ENCODE measurements at places on chromosomes 7 and 10.

GRCh38 chr10:113858541-113858940 is 4.1 kb downstream of the NHLRC2 start:
- DNase-seq: peak; percentile 33

DNA sequence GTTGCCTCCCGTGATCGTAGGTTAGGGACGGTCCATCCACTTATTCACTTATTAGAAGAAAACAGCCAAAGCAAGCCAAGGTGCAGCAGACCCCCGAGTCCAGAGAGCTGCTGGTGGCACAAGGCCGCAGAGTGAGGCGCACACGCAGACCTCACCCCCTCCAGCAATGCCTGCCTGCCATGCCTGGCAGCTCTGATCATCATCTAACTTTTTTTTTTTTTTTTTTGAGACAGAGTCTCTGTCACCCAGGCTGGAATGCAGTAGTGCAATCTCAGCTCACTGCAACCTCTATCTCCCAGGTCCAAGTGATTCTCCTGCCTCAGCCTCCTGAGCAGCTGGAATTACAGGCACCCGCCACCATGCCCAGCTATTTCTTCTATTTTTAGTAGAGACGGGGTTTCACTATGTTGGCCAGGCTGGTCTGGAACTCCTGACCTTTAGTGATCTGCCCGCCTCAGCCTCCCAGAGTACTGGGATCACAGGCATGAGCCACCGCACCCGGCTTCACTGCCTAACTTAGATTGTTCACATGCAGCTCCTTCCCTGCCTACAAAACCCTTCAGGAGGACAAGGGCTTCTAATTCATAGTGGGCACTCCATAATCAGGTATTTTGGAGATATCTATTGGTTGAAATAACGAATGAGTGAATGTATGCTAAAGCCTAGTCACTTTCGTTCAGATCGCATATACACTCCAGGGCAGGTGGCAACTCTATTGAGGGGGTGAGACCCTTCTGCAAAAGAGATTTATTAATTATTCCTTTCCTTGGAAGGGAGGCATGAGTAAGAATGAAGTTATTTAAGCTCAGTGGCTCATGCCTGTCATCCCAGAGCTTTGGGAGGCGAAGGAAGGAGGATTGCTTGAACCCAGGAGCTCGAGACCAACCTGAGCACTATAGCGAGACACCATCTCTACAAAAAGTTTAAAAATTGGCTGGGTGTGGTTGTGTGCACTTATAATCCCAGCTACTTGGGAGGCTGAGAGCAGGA is 15.9 kb downstream of the TRIM56 start:
- no peak for DNase-seq

DNA sequence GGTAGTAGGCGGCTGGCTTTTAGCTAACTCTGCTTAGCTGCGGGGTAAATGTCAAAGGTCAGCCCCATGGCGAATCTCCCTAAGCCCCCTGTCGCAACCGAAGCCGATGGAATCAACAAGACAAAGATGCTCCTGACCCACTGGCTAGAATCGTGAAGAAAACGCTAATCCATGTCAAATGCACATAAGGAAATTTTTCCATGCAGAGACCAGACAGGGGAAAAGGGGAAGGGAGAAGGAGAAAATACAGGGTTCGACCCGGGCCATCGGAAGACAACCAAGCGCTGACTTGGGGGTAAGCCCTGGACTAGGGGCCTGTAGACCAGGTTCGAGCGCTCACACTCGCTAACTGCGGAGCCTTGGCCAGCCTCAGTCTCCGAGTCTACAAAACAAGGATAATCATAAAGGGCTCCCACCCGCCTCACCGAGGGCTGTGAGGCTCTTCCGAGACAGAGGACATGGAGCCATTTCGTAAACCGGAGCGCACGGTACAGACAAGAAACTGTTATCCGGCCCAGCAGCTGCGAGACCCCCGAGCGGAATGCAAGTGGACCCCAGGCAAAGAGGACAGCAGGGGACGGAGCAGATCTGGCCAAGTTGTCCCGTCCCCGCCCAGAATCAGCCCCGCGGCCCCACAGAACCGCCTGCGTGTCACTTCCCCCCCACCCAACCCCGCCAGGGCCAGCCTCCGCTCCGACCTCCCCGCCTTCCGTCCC is 507 bp downstream of the SAR1A start:
- DNase-seq: no peak

DNA sequence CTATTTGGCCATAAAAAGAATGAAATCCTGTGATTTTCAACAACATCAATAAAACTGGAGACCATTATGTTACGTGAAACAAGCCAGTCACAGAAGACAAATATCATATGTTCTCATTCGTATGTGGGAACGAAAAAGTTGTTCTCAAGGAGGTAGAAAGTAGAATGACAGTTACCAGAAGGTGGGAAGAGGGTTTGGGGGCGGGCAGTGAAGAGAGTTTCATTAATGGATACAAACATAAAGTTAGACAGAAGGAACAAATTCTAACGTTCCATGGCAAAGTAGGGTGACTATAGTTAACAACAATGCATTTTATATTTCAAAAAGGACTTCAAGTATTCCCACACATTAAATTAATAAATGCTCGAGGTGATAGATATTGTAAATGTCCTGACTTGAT is 97.4 kb downstream of the ZPBP start:
- DNase-seq: no peak

DNA sequence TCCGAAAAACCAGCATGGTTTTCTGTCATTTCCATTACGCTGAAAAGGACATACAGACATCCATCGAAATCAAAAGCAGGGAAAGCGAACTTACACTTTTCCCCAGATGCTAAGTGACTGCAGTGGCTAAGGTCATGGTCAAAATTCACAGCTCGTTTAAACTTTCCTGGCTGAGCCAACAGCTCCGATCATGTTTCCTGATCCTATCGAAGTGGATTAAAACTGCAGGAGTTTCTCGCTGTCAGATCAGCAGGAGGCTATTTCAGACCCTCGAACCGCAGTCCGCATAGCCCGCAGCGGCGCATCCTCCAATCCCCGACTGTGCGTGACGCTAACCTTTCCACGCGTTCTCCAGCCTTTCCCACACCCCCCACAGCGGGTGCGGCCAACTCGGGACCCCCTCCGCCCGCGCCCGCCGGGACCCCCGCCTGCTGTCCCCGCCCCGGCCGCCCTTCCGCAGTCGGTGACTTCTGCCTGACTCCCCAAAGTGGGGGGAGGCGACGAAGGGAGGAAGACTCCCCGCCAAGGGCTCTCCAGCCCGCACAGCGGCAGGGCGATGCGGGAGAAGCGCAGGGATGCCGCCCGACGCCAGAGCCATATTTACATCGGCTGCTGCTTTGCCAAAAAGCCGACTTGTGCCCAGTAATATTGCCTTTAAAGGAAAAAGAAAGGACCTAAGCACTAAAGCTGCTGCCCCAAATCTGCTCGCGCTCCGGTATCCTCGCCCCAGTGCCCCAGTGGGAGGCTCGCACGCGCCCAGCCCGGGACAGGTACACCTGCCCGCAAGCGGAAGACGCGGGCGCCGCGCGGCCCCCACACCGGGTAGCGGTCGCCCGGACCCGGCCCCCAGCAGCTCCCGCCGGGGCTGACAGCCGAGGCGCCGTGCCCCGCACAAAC is 1.2 kb downstream of the PIP4K2A start:
- DNase-seq: peak; percentile 19

GRCh38 chr10:110399106-110399964 is 94.6 kb upstream of the SMNDC1 start:
- peak; percentile 96 for DNase-seq

- DNase-seq: no peak
Measured at GRCh38 chr7:159039716-159040115, 105.0 kb downstream of the VIPR2 start.

GRCh38 chr7:42380401-42380800 is 143.4 kb upstream of the GLI3 start:
- DNase-seq: peak; percentile 13
